ENCODE measurements at places on chromosomes 7 and 10.

DNA sequence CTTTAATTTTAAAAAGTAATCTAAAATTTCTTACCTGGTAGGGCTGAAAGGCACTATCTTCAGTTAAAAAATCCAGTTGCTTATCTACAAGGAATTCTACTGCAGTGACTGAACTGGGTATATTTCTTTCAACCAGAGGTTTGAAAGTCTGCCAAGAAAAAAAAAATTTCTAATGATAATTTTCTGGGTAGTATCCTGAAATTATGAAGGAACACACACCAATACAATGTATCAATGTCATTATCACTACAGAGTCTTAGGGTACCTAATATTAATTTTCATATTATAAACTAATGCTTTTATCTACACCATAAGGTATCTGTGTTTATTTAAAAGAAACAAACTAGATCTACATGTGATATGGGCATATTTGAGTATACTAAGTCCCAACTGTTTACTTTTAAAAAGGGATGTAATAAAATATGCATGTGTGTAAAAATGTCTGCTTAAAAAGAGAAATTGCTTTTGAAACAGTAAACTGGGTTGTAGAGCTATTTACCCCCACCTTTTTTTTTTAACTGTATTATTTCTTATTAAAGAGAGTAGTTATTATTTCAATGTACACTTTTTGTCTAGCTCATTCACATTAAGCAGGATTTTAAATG is 131.6 kb downstream of the NRBF2 start:
- no peak for DNase-seq

GRCh38 chr10:99172128-99172738 is 63.4 kb downstream of the HPSE2 start:
- no peak for DNase-seq

DNA sequence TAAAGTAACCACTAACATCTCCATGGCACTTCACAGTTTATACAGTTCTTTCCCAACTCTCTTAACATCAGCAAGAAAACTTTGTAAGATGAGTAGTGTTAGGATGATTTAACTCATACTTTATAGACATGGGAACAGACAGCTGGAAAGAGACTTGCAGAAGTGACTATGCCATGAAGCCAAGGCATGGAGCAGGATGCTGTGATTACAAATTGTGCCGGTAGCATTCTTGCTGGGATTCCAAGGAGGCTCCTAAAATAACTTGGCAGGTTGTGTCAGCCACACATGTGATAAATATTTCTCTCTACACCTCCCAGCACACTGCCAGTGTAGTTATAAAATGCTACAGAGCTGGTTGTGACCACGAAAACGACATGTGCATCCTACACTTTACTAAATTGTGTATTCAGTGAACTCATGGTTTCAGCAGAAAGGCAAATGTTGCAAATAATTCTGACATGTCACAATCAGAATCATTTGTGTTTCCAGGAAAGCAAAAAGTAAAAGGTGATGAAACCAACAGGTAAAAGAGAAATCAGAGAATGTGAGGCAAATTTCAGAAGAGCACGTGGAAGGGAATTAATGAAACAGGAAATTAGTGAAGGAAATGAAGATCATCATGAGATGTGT is 5.6 kb upstream of the CYP3A4 start:
- no peak for DNase-seq

DNA sequence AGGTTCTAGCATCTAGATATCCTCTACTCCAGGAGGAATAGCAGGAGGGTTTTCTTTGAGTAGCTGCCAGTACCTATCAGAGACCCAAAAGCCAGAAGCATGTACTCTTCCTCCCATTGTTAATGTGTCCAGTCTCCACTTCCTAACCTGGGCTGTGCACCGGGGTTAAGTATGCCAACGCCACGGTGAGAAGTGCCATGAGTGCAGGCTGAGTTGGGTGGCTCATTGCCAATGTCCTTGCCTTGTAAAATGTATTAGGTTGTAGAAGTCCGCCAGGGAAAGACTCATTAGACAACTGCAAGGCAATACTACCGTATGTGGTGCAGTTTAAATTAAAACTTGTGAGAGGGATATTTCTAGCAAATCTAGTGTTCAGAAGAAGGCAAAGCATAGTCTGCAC is 55.0 kb upstream of the PRR15 start:
- DNase-seq: no peak

- DNase-seq: no peak
Measured at GRCh38 chr10:93248583-93249227, 175.0 kb downstream of the CYP26A1 start.

GRCh38 chr10:78363190-78363589 is 329.5 kb downstream of the RPS24 start:
- no peak for DNase-seq

- no peak for DNase-seq
Measured at GRCh38 chr10:81081887-81082620, 544.4 kb downstream of the SH2D4B start.

DNA sequence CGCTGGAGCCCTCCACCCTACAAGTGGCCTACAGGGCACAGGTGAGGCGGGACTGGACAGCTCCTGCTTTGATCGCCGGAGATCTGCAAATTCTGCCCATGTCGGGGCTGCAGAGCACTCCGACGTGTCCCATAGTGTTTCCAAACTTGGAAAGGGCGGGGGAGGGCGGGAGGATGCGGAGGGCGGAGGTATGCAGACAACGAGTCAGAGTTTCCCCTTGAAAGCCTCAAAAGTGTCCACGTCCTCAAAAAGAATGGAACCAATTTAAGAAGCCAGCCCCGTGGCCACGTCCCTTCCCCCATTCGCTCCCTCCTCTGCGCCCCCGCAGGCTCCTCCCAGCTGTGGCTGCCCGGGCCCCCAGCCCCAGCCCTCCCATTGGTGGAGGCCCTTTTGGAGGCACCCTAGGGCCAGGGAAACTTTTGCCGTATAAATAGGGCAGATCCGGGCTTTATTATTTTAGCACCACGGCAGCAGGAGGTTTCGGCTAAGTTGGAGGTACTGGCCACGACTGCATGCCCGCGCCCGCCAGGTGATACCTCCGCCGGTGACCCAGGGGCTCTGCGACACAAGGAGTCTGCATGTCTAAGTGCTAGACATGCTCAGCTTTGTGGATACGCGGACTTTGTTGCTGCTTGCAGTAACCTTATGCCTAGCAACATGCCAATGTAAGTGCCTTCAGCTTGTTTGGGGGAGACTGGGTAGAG is at the start of gene COL1A2:
Gene COL1A2, plus strand, starts transcription at position 459 of the 704 bp plus-strand sequence. Its CDS starts 137 bp downstream, at position 596.
- DNase-seq: no peak

- DNase-seq: no peak
Measured at GRCh38 chr10:5461203-5461588, 38.2 kb downstream of the CALML5 start.

DNA sequence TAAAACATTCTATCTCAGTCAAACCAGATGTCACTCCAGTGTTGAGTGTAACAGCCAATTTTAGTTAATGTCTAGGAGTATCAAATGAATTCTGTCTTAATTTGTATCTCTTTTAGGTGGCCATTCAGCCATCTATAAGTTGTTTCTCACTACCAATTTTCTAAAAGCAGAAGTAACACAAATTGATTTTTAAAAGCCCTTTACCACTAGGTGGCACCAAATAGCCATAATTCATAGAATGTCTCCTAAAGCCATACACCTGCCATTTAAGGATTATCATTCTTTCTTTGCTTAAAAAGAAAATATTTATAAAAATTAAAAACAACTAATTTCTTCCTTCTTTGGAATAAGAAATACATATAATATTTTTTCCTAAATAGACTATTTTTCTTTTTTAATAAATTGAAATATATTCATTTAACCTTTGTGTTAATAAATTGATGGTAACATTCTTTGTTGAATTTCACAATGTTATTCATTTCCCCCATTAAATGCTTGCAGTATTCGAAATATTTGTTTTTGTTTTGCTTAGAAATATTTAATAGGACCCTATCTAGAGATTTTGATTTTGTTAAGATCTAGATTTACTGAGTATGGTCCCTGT is 107.8 kb upstream of the PPP1R3A start:
- no peak for DNase-seq

GRCh38 chr10:114207349-114207748 is 28.2 kb downstream of the TDRD1 start:
- no peak for DNase-seq
